Heart left ventricle (tissue), 16 donors: ENCODE measurements at places on chromosomes 2 and 18. TPM values are rescaled to one million over a fixed set of nuclear protein-coding genes. Genes with fewer than 3 reads are reported as not detected.

GRCh38 chr2:65722028-65722778 is 289.8 kb upstream of the SPRED2 start:
- peak; percentile 33 for DNase-seq

- DNase-seq = no peak
These were observed 14.9 kb upstream of the HPCAL1 start for GRCh38 chr2:10287761-10288160.

- peak; percentile 56 for DNase-seq
These were observed 1.0 kb upstream of the ANKRD62 start for GRCh38 chr18:12092398-12093229.

GRCh38 chr18:68148863-68149262 is 566.0 kb downstream of the TMX3 start:
- no peak for DNase-seq

GRCh38 chr18:48994044-48994651 is 43.4 kb upstream of the SMAD7 start:
- no peak for DNase-seq

DNA sequence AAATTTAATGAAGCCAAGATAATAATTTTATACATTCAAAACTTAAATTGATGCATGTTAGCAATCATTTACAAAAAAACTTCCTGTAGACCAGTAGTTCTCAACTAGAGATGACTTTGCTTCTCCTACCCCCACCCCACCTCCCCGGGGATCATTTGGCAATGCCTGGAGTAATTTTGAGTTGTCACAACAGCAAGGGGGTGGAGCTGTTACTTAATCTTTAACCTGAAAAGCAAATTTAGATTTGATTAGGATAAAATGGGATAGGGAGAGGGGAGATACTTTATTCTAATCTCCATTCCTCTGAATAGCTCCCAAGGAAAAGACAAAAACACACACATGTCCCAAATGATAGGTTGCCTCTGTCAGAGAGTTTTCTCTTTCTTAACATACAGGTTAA is 4.2 kb downstream of the SLC40A1 start:
- no peak for DNase-seq

PCBP1 gene
- polyA plus RNA-seq = 296 TPM

RGPD4 gene
- not detected for polyA plus RNA-seq

LIMS2 gene
- 293 TPM for polyA plus RNA-seq
